ENCODE measurements at places on chromosomes 3 and 15.

DNA sequence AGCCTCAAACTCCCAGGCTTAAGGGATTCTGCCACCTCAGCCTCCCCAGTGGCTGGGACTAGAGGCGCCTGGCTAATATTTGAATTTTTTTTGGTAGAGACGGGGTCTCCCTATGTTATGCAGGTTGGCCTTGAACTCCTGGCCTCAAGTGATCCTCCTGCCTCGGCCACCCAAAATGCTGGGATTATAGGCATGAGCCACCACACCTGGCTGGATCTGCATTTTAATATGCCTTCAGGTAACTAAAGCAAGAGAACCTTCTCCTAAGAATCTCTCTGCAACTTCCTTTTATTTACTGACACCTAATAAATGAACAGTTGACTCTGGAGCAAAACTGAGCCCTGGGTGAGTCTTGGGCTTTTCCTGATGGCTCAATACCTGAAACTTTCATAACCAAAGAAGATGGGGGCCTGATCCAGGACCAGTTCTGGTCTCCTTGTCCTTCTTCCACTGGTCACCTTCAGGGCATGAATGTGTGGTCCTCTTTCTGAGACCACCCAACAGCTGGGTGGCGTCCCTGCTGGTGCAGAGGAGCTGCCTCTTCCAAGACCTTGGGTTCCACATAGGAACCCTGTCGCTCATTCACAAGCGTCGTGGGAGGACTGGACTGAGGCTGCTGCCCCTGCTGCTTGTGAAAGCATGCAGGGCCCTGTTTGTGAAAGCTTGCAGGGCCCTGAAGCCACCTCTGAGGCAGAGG lies 28.2 kb downstream of the CCR9 start:
- no peak for DNase-seq

GRCh38 chr3:23805633-23806533 lies at the start of gene UBE2E1:
TSS of gene UBE2E1 (plus strand) at chr3:23805955. CDS start at chr3:23807270, 1,315 bp downstream.
- peak; percentile 58 for DNase-seq

DNA sequence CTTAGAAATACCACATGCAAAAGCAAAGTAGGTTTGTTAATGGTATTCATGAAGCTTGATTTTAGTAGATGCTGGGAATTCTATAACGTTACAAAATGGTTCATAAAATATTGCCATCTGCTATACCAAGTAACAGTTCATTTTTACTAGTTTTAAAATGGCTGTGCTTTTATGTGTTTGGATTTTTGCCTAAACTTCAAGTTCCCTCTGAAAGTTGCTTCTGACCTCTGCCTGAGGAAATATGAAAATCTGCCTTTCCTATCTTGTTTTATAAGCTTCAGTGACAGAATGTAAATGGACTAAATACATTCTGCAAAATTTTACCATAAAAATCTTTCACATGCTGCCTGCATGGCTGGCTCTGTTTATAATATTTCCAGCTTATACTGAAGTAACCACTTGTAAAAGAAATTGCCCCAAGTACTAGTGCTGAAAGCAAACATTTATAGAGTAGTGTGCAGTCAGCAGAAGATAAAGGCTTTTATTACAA lies 560.7 kb upstream of the ROBO2 start:
- DNase-seq: no peak

DNA sequence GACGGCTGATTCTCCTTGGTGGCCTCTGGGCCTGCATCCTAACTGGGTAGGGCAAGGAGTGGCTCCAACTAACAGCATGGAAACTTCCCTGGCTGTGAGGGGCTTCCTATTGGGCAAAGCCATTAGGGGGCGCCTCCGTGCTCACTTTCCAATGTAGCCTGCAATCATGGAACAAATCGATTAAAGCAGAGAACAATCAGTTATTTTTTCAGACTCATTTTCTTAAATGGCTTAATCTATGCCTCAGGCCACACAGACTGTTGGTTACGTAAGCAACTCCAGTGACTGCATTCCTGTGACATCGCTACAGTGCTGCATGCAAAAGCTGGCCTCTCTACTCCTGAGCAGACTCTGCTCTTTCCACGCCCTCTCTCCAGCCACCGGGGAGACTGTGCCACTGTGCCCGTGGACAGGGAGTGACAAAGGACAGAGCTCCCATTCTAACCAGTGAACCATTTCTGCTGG lies 278.9 kb downstream of the KLF13 start:
- no peak for DNase-seq

DNA sequence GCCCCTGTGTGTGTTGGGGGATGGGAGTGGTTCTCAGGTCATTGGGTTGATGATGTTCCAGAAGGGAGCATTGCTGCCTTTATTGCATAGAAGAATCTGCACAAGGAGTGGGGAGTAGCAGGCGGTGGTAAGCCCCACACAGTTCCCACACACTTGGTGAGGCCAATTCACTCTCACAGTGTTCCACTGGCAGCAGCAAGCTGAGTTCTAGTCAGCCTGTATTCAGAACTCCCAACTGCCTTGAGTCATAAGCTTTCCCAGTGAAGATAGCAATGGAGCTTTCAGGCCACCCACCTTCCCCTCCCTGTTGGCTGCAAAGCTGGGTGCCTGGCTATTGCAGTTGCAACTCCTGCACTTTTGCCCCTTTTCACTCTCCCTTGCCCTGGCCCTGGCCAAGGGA lies 181.1 kb upstream of the RBMS3 start:
- DNase-seq: no peak

DNA sequence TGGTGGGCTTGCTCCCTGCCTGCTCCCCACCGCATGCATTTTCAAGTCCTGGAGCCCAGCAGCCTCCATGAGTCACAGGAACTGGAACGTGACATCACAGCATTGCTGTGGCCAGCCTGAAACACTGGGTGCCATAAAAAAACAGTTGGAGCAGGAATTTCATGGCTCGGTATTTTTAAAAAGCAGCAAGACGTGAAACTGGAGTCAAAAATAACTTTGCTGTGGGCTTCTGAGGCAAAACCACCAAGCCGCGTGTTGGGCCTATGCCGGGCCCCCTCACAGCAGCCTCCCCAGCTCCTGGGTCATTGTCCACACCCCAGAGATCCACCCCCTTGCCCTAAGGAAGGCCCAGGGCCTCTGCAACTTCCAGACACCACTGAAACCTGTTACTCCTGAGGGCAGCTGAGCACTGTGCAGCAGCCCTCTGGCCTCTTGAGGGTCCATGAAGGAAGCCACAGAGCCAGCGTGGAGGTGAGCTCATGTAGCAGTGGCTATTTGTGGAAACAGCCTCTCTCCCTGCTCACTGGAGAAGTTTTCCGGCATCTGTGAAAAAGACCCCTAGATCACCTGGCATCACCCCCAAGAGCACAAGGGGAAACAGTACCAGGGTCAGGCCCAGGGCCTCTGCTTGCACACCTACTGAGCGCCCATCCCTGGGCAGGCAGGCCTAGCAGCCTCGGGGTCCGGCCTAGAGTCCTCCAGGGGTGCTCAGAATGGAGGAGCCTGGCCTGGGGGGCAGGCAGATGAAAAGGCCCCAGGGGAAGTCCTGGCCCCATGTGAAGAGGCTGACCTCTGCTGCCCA lies 34.0 kb upstream of the DUSP7 start:
- DNase-seq: no peak

GRCh38 chr15:90219421-90220141 lies 14.2 kb downstream of the CIB1 start:
- DNase-seq: peak; percentile 89

- no peak for DNase-seq
These were observed at the start of gene GHSR for GRCh38 chr3:172447611-172448579. TSS of gene GHSR (minus strand) at chr3:172448456. CDS start at chr3:172448413, 43 bp downstream.

DNA sequence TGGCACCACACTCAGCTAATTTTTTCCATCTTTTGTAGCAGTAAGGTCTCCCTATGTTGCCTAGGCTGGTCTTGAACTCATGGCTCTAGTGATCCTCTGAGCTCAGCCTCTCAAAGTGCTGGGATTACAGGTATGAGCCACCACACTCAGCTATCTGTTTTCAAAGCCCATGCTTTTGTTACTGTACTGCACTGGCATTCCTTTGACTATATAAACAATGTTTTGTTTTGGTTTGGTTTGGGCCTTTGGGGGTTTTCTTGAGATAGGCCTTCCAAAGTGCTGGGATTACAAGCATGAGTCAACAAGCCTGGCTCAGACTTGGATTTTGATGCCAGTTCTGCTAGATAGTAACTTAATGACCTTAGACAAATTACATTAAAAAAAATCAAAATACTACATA lies 89.7 kb upstream of the GK5 start:
- DNase-seq: no peak

GRCh38 chr3:55818485-55818884 lies 331.4 kb upstream of the WNT5A start:
- no peak for DNase-seq

DNA sequence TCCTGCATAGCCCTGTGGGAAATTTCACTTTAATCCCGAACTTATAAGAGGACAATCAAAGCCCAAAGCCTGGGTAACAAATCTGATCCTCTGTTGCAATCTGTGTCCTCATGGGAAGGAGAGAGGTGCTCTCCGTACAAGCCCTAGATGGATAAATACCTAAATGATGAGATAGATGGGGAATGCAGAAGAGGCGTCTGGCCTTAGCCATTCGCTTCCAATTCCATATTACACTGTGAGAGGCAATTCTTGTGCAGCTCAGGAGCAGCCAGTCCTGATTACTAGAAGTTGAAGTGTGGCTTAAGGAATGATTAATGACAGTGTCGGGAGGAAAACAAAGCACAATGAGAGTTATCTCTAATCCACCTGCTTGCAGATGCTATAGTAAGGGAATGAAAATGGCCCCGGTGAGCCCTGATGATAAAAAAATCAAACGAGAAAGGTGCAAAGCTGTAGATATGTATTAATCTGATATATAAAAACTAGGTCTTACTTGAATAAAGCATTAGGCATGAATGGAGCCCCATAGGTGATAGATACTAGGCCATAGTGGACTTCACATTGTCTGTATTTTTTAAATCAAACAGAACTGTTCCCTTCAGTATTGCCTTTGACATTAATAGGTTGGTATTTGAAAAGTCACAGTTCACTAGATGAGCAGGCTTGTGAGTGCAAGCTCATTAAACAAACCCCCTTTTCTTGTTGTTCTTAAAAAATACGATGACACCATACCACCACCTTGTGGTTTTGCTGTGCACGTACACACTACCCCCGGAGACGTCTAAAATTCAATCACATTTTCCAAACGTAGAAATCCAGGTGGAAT lies 54.2 kb upstream of the TMCO5A start:
- DNase-seq: peak; percentile 0

DNA sequence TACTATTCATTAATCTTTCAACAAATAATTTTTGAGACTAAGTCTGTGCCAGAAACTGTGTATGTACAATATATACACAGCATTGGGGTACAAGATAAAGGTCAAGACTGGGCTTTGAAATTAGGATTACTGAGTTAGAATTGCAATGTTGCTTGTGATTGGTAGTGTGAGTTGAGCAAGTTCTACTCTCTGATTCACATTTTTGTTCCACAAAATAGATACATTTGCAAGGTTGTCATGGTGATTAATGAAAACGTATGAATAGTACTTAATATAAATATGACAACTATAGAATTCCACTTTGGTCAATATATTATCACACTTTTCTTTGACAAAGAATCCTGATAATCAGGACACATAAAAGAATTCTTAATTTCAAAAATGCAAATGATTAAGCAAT lies 314.6 kb downstream of the GBE1 start:
- no peak for DNase-seq

- no peak for DNase-seq
These were observed 180.3 kb upstream of the UBE3A start for GRCh38 chr15:25619076-25619475.

DNA sequence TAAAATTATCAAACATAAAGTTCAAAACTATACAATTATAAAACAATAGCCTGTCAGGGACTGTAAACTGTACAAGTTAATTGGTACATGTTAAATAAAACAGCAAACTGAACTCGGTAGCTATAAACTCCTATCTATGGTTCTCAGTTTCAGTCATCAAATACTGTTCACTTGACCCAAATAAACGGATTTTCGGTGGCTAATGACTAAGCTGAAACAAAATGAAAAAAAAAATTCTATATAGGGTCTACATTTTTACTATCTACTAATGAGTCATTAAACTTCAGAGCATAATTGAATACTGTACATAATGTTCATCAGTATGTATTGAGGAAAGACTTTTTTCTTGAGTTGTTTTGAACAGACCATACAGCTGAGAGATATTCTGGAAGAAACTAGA lies 6.6 kb downstream of the PROK2 start:
- DNase-seq: no peak

GRCh38 chr3:144864646-144865045 lies 893.0 kb downstream of the DIPK2A start:
- no peak for DNase-seq

DNA sequence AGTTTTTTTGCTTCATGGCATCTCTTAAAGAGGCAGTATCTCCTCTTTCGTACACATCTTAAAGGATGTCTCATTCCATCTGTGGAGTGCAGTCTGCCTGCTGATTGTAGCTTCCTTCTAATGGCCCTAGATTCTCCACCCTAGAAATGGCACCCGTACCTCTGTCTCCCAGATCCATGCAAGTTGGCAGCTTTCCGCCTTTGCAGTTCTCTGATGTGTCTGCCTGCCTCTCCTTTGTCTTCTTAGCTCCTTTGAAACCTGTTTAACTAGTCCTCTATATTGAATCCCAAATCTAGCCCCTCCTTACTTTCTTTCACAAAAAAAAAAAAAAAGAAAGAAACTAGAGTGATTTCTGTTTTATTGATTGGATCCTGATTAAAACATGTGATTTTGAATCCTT lies 1025.0 kb downstream of the ZPLD1 start:
- DNase-seq: no peak

- no peak for DNase-seq
These were observed 298.2 kb downstream of the UBE2E2 start for GRCh38 chr3:23501201-23501802.

DNA sequence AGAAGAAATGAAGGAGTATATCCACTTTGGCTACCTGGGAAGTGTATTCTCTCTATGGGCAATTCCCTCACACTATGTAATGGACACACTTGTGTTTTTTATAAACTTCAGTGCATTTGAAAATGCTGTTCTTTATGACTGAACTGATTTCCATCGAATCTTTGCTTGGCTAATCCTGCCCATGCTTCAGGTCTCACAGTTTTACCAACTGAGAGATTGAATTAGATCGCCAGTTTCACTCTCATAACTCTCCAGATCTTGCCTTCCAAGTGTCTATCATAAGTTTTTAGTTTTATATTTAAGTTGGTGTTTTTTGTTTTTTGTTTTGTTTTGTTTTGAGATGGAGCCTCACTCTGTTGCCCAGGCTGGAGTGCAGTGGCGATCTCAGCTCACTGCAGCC lies 73.5 kb upstream of the MBNL1 start:
- DNase-seq: no peak

DNA sequence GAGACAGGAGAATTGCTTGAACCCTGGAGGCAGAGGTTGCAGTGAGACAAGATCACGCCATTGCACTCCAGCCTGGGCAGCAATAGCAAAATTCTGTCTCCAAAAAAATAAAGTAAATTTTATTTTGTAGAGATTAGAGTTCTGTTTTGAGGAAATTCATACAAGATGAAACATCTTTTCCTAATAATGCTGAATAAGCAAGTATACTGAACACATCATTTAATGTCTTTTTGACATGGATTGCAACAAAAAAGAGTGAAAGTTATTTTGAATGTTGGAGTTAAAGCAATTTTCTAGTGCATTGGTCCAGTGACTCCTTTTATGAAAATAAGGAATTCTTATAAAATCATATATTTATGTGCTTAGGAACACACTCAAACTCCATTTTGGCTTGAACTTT lies 20.5 kb downstream of the LCTL start:
- no peak for DNase-seq
